ENCODE measurements at places on chromosomes 11 and 22.

DNA sequence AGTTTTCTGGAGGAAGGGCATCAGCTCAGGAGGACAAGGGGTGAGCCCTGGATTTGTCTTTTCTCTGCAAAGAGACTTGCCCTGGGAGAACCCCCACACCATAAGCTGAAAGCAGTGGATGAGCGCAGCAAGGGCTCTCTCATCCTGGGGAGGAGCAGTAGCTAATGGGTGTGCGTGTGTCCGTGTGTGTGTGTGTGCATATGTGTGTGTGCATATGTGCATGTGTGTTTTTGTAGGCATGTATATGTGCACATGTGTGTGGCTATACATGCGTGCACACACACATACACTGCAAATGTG is 45.3 kb downstream of the SMIM38 start:
- no peak for DNase-seq

- DNase-seq, result no peak
Observed at GRCh38 chr11:34604145-34604544, 16.7 kb upstream of the EHF start.

DNA sequence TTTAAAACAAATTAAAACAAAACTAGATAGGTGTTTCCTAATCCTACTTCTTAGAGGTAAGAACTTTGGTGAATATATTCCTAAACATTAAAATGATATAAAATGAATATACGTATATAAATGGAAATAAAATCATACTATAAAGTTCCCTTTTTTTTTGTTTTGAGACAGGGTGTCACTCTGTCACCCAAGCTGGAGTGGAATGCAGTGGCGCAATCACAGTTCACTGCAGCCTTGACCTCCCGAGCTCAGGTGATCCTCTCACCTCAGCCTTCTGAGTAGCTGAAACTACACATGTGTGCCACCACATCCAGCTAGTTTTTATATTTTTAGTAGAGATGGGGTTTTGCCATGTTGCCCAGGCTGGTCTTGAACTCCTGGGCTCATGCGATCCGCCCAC is 44.9 kb downstream of the NPAT start:
- DNase-seq, result no peak

- no peak for DNase-seq
Observed at GRCh38 chr22:48528221-48528915, 1299.3 kb downstream of the BRD1 start.

- DNase-seq, result no peak
Observed at GRCh38 chr22:26894362-26894761, 237.0 kb downstream of the MIAT start.

- DNase-seq, result no peak
Observed at GRCh38 chr11:96328395-96329010, 14.5 kb downstream of the MAML2 start.

- DNase-seq, result no peak
Observed at GRCh38 chr11:85180528-85180927, 446.6 kb downstream of the DLG2 start.

GRCh38 chr11:35073691-35074419 is 65.1 kb upstream of the CD44 start:
- DNase-seq, result no peak

- no peak for DNase-seq
Observed at GRCh38 chr11:2837096-2837601, 48.4 kb downstream of the CDKN1C start.

GRCh38 chr11:110971140-110971539 is 258.9 kb upstream of the ARHGAP20 start:
- no peak for DNase-seq

GRCh38 chr11:10351765-10352641 is 47.1 kb downstream of the ADM start:
- no peak for DNase-seq

DNA sequence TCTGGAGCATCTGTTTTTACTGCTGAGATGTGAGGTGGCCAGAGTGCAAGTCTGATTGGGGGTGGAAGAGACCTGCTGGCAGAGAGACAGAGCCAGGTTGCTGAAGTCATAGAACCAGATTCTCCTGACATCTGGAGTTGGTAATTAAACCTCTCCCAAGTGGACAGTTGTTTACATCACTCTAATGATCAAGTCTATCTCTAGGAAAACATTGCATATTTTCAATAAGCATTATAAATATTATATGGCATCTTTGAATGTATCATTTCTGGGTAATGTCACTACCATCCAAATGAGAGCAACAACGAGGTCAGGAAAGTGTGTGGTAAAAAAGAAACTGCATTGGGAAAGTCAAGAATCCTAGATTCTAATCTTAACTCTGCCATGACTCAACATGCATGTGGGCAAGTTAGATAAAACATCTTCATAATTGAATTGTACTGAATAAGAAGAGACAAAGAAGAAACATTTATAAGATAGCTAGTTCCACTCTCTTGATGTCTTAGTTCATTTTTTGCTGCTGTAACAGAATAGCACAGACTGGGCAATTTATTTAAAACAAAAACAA is 351.2 kb upstream of the API5 start:
- no peak for DNase-seq

GRCh38 chr11:77051511-77051910 is 15.3 kb upstream of the CAPN5 start:
- no peak for DNase-seq

DNA sequence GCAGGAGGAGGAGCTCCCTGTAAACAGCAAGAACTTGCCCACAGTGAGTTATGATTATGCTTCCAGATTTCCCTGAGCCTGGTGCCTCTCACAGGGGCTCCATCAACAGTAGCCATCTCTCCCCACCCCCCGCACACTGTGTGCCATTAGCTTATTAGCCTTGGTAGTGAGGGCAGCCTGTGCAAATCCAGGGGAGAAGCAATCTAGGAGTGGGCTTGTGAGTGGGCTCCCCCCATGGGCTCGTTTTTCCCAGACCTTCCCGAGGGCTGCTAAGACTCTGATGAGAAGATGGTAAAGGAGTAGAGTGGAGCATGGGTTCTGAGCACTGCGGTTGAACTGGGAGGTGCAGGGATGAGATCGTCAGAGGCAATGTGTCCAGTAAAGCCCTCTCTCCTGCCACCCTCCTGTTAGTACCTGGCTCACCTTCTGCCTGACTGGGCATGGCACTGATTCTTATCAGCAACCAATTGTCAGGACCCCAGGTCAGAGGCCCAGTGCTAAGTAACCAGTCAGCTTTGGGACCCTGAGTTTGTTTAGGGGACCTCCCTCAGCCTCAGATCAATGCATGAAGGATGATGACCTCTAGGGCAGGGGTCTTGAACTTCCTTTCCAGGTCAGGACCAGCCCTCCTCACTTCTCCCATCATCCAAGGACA is 38.4 kb upstream of the TP53I11 start:
- DNase-seq, result no peak
